Epithelial cell of umbilical artery (primary cell): ENCODE measurements at places on chromosomes 3 and 15. TPM values are rescaled to one million over a fixed set of nuclear protein-coding genes. Genes with fewer than 3 reads are reported as not detected.

The TMA7 gene
- total RNA-seq, result 194 and 435 TPM in 2 replicates

The SCN11A gene
- total RNA-seq, result under 0.01 TPM in 1 of 2 replicates, not detected in the other

The GOLGA6B gene
- total RNA-seq, result not detected in 2 replicates

The ULK4 gene
- total RNA-seq, result 14.0 and 16.7 TPM in 2 replicates

The CTDSPL2 gene
- 53.2 and 77.6 TPM in 2 replicates for total RNA-seq

The ITIH1 gene
- not detected in 2 replicates for total RNA-seq

The NR2E3 gene
- total RNA-seq, result 0.15 and 0.32 TPM in 2 replicates

The ISL2 gene
- total RNA-seq, result under 0.01 TPM in 1 of 2 replicates, not detected in the other

The CASR gene
- total RNA-seq, result not detected in 2 replicates

The CSTA gene
- total RNA-seq, result not detected in 2 replicates

The OXTR gene
- total RNA-seq, result under 0.01 and 0.30 TPM in 2 replicates

The SLC24A5 gene
- total RNA-seq, result under 0.01 TPM in 1 of 2 replicates, not detected in the other

The C3orf62 gene
- total RNA-seq, result 0.65 and 1.4 TPM in 2 replicates
